ENCODE measurements at places on chromosomes 1 and 21.

- no peak for DNase-seq
Observed at GRCh38 chr1:220877377-220878095, 1.7 kb upstream of the HLX start.

DNA sequence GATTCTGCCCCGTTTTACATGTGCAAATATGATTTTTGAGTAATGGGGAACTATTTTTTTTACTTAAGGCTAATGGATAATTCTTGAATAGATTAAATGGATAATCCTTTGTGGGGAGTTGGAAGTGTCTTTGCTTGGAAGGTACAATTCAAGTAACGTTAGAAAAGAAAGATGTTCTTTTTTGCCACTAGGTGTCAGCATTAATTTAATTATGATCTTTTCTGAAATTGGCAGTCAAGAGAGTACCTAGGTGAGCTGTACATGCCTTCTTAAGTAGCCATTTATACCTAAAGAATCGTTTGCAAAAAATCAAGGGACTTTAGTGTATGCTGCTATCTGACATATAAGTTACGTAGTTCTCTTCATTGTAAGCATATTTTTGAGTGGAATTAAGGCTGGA lies 2.2 kb downstream of the FBXO28 start:
- DNase-seq = no peak

DNA sequence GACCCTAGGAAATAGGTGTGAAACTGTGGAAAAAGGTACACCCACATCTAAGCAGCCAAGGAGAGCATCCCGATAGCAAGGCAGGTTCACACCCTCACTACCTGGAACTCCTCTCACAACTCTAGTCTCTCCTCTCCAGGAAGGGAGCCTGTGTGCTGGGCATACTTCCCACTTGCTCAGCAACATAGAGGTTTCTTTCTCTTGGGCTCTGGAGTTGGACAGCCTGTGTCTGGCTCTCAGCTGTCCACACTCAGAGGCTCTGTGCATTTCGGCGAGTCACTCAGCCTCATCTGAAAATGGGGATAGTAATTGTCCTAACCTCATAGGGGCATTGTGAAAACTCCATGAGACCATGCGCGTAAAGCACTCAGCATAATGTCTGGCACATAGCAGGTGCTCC lies 29.6 kb upstream of the VWA5B1 start:
- DNase-seq = no peak

DNA sequence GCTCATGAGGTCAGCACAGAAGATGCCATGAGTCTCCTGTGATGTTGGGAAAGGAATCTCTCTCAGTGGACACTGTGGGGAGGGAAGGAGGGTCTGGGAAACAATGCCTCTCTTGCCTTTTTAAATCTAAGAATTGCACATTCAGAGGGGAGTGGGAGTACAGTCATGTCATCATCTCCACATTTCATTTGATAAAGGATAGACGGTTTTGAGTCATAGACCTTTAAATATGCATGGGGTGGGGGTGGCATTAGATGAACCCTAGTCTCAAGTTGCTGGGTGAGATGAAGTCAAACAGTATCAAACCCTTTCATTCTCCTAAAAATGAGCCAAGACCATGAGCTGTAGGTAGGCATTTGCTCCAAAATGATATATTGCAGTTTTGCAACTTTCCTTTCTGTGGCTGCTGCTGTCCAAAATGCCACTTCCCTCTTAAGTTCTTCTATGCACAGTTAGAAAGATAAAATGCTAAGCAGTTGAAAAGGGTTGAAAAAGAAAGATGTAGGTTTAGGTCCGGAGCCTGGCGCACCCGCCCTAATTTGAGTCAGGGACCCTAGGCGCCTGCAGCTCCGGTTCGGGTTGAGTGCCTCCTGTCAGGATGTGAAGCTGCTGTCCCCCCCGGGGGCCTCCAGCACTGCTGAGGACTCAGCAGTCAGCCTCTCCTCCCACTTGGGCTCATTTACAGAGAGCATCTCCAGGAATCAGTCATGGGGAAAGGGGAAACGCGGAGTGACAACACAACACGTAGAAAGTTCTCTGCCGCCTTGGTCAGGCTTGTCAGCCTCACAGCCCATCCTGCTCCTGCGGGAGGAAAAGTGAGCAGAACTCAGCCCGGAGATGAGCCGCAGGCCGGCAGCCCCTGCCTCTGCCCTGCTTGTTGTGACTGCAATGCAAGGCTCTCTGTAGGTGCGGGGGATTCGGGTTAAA lies 479.3 kb upstream of the RUNX1 start:
- DNase-seq = no peak

DNA sequence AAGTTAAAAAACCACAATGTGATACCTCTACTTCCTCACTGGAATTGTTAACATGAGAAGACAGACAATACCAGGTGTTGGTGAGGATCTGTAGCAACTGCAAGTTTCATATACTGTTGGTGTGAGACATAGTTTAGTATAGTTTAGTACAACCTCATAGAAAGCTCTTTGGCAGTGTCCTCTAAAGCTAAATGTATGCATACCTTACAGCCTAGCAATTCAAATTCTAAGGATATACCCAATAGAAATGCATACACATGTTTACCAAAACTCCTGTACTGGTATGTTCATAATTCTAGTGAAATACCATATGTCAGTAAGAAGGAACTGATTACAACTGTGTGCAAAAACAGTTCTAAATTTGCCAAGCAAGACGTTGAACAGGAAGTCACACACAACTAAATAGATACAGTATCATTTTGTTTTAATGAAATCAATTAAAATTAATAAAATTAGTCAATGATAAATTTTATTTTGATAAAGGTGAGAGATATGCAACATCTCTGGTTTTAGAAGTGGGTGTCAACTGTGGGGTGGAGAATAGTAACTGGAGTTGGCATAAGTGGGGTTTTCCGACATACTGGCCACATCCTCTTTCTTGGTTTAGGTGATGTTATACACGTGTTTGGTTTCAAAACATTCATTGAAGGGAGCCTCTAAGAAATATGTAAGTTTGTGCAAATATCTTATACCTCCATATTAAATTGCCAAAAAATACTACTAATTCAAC lies 450.7 kb downstream of the PTPRC start:
- no peak for DNase-seq

DNA sequence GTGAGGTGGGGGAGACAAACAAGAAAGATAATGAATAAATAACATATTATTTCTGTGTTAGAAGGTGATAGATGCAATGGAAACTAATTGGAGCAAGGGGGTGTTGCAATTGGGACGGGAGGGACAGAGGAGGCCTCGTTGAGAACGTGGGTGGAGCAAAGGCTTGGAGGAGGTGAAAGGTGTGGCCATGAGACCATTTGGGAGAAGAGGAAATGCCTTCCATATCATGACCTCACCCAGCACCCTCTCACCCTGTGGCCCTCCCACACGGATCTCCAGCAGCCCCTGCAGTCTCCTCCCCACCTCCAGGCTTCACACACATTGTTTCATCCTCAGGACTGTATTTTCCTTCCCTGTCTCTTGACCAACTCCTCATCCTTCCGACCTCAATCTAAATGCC lies 85.3 kb upstream of the ARHGAP29 start:
- DNase-seq = no peak

- no peak for DNase-seq
Observed at GRCh38 chr1:176136891-176137290, 70.2 kb downstream of the COP1 start.

DNA sequence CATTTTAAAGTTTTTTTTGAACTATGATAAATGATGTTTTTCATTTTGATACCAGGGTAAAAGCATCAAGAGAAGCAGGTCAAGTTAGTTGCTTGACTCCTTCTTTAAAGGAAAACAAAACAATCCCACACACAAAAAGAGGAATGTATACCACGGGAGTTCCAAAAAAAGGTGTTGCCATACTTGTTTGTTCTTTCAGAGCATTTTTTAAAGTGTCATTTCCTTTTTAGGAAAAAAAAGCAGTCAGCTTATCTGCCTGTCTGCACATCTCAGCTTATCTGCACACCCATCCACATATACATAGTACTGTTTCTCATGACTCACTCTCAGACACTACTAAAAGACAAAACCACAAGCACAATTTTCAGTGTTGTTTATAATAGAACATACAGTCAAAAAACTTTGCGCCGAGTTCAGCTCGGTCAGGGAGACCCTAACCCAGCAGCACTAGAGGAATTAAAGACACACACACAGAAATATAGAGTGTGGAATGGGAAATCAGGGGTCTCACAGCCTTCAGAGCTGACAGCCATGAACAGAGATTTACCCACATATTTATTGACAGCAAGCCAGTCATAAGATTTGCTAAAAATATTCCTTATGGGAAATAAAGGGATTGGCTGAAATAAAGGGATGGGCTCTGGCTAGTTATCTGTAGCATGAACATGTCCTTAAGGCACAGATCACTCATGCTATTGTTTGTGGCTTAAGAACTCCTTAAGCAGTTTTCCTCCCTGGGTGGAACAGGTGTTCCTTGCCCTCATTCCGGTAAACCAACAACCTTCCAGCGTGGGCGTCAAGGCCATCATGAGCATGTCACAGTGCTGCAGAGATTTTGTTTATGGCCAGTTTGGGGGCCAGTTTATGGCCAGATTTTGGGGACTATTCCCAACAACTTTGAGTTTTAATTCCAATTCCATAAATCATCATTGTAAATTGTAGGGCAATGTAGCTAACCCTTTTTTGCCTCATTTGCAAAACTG lies 11.4 kb upstream of the MNDA start:
- no peak for DNase-seq

- no peak for DNase-seq
Observed at GRCh38 chr1:181711820-181712219, 228.5 kb downstream of the CACNA1E start.

DNA sequence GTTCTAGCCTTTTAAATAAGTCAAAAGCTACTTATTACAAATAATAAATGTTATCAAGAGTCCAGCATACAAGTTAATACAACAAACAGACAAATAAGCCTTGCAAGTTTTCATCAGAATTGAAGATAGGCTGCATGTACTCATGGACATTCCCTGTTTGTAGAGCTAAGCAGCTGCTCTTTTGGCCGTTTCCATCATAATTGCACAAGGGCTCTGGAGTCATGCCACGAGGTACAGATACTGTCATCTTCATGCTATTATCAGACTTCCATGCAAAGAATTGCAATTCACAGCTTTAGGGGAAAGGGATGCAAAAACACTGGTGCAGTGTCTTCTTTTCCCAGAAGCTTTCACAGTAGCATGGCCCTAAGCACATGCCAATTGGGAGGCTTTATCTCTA lies 52.8 kb upstream of the TBX15 start:
- peak; percentile 37 for DNase-seq

GRCh38 chr1:55310505-55310971 lies 95.4 kb upstream of the USP24 start:
- DNase-seq = peak; percentile 94

- no peak for DNase-seq
Observed at GRCh38 chr1:89906088-89906487, 85.3 kb downstream of the LRRC8D start.

GRCh38 chr1:93692451-93692861 lies 10.8 kb upstream of the BCAR3 start:
- no peak for DNase-seq

DNA sequence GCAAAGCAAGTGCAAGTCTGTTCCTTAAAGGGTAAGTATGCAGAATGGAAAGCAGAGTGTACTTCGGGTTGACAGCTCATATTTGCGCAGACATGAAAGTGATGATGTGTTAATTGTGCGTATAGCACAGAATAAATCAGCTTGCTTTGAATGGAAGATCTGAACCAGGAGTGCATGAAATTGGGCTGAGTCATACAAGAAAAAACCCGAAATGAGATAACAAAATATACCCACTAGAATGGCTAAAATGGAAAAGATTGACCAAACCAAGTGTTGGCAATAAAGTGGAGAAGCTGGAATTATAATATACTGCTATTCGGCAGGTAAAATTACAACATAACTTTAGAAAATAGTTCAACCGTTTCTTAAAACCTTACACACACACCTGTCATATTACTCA lies 28.5 kb downstream of the CR1L start:
- DNase-seq = no peak

- DNase-seq = no peak
Observed at GRCh38 chr1:69269491-69269890, 298.2 kb upstream of the LRRC7 start.

DNA sequence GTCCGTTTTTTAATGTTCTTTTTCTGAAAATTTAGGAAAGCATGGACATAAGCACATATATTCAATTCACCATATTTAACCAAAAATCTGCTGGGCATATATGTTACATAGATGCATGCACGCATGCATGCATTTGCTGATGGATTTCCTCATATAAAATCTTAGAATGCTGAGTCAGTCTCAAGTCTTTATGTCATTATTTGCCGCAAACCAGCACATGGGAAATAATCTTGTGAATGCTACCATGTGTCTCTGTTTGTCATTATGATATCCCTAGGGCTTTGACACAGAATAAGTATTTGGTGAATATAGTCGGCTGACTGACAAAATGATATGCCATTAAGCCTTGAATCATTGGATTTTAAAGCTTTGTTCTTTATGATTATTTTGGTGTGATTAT lies 776.5 kb downstream of the KCNT2 start:
- peak; percentile 3 for DNase-seq

DNA sequence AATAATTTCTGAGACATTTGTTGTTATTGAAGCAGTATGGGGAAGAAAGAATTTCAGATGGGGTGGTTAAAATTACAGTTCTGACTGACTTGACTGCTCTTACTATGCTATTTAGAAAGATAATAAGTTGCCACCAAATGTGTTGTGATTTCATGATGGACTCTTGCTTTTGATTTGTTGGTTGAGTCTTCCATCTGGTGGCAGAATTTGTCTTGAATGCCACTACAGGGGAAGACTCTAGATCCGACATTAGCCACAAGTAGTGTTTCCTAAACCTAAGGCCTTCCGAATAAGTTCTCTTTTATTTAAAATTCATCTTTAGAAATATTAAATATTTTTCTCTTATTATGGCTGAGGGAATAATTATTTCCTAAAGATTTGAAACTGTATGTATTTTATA lies 190.9 kb upstream of the ADGRL4 start:
- DNase-seq = peak; percentile 19

GRCh38 chr1:69535490-69535889 lies 32.2 kb upstream of the LRRC7 start:
- no peak for DNase-seq

DNA sequence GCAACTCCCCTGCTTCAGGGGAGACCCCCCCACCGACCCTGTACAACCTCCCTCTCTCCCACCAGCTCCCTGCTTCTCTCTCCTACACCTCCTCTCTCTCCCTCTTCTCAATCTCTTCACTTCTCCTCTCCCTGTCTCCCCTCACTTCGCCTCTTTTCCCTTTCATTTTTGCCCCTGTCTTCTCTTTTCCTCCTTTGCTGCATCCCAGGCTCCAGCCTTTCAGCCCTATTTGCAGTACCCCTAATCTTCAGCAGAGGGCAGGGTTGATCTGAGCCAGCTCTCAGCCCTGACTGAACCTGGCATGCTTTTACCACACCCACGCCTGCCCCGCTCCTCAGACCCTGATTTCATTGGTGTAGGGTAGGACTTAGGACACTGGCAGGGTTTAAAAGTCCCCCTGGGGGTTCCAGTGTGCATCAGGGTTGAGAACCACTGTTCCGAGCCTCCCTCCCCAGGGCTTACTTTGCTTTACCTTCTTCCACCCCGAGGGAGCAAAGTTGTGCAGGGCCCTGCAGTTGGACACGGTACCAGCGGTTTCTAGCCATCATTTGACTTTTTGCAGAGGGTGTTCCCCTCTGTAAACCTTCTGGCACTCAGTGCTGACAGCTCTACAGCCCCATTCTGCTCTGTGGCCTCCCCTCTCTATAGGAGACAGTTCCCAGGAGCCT lies 67.3 kb upstream of the CNTN2 start:
- peak; percentile 6 for DNase-seq
